ENCODE measurements at places on chromosomes 12 and 14. TPM values are rescaled to one million over a fixed set of nuclear protein-coding genes. Genes with fewer than 3 reads are reported as not detected.

Gene SLC8A3
- total RNA-seq = 0.13 TPM

Gene SPX
- not detected for total RNA-seq

Gene INTS13
- 18.2 TPM for total RNA-seq

Gene AMIGO2
- total RNA-seq = 1.3 TPM

Gene MYL2
- 0.26 TPM for total RNA-seq

Gene CLEC14A
- total RNA-seq = 84.2 TPM

Gene DBX2
- total RNA-seq = not detected

Gene GPR135
- 0.39 TPM for total RNA-seq

Gene MPHOSPH9
- 37.7 TPM for total RNA-seq

Gene KRT74
- total RNA-seq = not detected

Gene LRFN5
- total RNA-seq = not detected

Measured in dermis microvascular lymphatic vessel endothelial cell (primary cell).